ENCODE measurements at places on chromosomes 7 and 10.
A peak's percentile ranks its signal among the peaks of the same experiment; 100 is the strongest.

DNA sequence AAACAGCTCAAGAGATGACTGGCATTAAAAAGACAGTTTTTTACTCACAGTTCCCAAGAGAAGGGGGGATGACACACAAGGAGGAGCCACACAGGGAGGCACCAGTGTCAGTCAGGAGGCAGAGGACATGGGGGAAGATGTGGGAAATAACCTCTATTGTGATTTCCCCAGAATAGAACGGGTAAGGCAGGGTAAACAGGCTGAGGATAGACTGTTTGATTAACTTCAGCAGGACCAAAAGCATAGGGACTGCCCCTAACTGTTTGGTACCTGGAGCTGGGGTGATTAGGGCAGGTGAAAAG is 60.7 kb downstream of the RAPGEF5 start:
- DNase-seq, result no peak

DNA sequence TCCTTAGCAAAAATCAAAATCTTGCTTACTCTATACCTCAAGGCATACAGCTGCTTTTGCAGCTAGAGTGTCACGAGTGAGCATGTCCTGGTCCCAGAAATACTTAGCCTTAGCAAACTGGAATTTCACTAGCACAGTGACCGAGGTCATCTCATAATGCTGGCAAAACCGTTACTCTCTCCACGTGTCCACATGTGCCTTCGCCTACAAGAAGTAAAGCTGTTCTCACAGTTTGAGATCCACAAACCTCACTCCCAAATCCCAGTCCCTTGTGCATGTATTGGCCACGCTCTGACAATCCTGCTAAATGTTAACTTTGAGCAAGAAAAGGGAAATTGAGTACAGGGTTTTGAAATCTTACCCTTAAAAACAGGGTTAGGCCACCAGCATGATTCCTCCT is 111.0 kb upstream of the PLXDC2 start:
- DNase-seq, result no peak

DNA sequence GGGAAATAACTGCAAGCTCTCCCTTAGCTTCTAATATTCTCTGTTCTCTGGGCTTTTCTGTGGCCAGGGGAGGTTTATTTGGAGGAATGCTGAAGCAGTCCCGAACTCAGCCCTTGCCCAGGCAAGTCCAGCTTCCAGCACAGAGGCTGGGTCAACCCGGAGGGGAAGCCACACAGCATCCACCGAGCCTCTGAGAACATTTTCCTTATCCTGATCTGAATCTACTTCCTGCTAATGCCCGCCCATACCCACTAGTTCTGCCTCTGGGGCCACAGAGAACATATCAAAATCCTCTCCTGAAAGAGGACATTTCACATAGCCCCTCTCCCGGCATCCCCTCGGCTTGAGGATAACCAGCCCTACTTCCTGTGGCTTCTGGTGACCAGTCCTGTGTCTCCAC is 31.1 kb downstream of the SH3PXD2A start:
- DNase-seq, result no peak

GRCh38 chr10:131143425-131144165 is 167.9 kb downstream of the TCERG1L start:
- peak; percentile 24 for DNase-seq

DNA sequence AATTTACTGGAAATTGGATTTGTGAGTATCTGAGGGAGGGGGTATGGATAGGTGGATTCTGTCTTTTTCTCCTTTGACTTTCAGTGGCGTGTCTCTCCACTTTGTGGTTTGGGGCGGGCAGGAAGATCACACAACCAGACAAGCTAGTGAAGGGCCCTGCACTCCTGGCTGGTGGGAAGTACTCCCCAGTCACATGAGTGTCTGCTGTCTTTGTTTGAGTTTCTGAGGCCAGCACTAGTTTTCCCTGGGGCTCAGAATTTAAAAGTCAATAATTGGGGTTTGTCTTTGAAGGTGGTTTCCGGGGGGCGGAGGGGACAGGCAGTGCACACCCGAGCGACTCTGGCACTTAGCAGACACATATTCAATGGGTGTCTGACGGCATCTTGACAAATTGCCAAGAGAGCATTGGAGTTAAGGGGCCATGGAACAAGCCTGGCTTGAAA is 120.1 kb downstream of the WDFY4 start:
- no peak for DNase-seq

DNA sequence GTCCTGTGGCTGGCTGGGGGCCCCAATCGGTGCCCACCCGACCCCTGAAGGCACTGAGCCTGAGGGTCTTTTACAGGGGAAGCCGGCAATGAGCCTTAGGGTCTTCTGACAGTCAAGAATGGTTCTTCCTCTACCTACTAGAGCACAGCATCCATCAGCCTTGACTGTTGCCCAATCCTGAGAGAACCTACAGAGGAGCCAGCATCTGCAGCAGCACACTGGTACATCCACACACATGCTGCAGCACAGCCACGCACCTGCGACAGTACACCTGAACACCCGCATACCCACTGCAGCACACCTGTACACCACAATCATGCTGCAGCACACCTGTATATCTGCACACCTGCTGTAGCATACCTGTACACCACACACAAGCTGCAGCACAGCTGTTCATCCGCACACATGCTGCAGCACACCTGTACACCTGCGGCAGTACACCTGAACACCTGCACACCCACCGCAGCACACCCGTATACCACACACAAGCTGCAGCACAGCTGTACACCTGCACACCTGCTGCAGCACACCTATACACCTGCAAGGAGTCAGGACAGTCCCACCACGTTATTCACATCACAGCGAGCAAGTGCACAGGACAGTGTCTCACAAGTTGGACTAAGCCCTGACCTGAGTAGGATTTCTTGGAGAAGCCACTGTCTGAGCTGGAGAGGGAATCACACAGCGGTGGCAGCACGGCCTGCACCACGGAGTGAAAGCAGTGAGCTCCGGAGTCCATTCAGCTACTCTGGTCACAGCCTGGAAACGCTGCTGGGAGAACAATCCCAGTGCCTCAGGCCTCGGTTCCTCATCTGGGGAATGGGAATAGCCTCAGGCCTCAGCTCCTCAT is 56.4 kb downstream of the VIPR2 start:
- no peak for DNase-seq

DNA sequence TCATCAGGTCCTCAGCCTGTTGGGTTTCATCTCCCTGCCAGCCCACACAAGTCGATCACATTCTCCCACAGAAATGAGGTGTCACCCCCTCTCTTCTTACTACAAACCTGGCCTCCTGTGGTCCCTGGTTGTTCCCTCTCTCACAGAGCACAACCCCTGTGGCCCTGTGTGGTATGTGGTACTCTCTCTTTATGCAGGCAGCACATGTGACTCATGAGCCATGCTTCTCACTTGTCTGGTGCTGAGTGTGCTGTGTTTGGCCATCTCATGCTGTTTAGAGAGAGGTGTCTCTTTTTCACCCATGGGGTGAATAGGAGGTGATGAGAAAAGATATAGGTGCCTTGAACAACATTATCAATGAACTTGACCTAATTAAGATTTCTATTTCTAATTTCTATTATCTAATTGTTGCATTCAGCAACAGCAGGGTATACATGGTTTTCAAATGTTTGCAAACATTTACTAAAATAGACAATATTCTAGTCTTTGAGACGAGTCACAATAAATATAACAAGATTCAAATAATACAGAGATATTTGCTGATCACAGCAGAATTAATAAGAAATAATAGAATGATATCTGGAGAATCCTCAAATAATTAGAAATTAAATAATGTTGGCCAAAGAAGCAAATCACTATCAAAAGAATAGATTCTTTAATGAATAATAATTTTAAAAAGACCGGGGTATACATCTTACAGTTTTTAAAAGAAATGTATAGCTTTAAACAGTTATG is 633.8 kb upstream of the IGFBP3 start:
- DNase-seq, result no peak

DNA sequence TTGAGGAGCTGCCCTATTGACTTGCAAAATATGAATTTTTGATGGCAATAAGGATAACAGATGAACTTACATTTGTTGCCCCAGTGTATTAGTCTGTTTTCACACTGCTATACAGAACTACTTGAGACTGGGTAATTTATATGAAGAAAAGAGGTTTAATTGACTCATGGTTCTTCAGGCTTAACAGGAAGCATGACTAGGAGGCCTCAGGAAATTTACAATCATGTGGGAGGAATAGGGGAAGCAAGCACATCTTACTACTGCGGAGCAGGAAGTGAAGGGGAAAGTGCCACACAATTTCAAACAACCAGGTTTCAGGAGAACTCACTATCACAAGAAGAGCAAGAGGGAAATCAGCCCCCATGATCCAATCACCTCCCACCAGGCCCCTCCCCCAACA is 57.9 kb downstream of the ZNF22 start:
- DNase-seq, result no peak

GRCh38 chr7:147861058-147861716 is 729.4 kb upstream of the C7orf33 start:
- no peak for DNase-seq

- no peak for DNase-seq
Observed at GRCh38 chr7:135715673-135716072, 12.3 kb downstream of the SLC13A4 start.

DNA sequence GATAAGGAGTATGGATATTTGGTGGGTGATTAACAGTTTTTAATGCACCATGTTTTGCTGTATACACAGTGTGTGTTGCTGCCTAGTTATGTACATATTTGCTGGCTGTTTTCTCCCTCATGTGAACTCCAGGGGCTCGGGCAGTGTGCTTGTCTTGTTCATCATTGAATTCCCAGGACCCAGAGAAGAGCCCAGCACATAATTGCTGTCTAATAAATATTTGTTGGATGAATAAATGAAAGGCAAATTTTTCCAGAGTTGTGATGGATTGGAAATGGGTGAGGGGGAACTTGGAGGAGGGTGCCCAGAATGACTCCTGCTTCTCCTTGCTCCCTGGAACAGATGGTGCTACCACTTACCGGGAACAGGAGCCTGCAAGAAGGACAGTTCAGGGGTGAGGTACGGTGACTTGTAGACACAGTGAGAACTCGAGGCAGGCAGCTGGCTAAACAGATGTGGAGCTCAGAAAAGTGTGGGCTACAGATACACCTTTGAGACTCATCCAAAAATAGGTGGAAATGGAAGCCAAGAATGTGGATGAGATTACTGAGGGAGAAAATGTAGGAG is 586.8 kb upstream of the MGMT start:
- no peak for DNase-seq

- no peak for DNase-seq
Observed at GRCh38 chr10:58239561-58240169, 28.0 kb downstream of the IPMK start.

DNA sequence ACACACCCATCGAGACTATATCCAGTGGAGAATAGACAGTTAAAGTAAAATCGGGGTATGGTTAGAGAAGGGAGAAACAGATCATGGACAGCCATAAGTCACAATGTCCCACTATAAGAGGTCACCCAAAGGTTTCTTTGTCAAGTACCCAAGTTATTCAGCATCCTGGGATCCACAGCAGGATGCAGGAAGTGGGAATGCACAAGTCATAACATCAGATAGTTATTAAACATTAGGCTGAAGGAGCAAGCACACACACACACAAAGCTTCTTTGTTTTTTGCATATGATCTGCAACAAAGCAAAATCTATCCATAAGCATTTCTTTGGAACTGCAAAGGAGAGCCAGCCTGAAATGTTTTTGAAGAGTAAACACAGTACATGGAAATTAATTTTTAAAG is 111.6 kb downstream of the NOC3L start:
- DNase-seq, result no peak

DNA sequence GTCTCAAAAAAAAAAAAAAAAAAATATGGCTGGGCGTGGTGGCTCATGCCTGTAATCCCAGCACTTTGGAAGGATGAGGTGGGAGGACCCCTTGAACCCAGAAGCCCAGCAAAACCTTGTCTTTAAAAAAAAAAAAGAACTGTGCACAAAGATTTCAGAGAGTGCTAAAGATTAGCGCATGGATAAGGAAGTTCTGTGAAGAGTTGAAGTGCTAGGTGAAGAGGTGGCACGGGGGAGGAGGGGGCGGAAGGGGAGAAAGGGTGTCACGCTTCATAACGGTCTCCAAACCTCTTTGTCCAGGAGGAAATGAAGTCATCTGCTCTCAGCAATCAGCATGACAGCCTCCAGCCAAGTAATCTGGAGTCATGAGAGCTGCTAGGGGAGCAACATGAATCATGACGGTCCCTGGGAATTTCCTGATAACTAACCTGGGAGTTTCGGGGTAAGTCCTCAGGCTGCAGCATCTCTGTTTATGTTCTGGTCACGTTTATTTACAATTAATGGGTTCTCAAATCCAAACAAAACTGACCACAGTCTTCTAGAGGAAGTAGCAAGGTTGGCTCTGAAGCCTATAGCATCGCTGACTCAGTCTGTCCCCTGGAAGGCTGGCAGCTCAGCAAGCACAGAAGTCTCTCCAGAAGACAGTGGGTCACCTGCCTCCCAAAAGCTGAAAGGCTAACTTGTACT is 1.9 kb upstream of the PLAU start:
- no peak for DNase-seq

GRCh38 chr10:13834581-13835286 is 248.0 kb downstream of the PRPF18 start:
- no peak for DNase-seq

DNA sequence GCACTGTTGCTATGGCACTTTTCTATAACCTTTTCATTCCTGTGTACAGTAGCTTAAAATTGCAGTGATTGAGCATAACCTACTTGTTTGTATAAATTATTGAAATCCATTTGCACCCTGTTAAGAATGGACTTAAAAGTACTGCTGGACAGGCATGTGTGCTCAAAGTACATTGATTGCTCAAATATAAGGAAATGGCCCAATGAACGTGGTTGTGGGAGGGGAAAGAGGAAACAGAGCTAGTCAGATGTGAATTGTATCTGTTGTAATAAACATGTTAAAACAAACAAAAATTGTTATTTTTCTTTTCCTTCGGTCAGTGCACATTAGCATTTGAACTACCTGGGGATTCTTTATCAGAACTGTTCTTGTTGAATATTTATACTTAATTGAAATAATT is 57.1 kb upstream of the BAMBI start:
- no peak for DNase-seq

GRCh38 chr7:114026486-114027089 is 107.8 kb upstream of the PPP1R3A start:
- DNase-seq, result no peak

- DNase-seq, result no peak
Observed at GRCh38 chr10:97689559-97690020, 2.5 kb upstream of the AVPI1 start.

- no peak for DNase-seq
Observed at GRCh38 chr10:31739146-31739545, 189.5 kb downstream of the ARHGAP12 start.

Data from breast epithelium (tissue), 4 donors.